Stimulated activated CD4-positive, alpha-beta T cell treated with anti-CD3 and anti-CD28 coated beads, Interleukin-4, amount 100 ng/mL, for 24 hours (primary cell): ENCODE measurements at places on chromosomes 13 and 19.

DNA sequence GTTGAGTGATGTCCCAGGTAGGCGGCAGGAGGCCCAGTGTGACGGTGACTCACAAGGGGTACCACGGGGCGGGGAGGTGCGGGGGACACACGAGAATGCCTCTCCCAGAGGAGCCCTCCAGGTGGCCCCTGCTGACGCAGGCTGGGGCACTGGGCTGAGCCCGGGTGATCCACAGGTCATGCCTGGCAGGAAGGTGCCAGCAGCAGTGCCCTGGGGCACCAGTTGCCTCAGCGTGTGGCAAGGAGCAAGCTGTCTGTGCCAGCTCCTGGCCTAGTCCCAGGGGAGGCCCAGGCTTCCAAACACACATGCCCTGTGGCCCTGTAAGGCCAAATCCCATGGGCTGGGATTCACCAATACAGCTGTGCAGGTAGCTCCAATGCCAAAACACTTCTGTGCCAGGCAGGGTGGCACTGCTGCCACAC, 28.0 kb downstream of the AKT2 start:
- DNase-seq, result no peak

- DNase-seq, result no peak
Observed at GRCh38 chr13:83709426-83710132, 172.7 kb downstream of the SLITRK1 start.

- no peak for DNase-seq
Observed at GRCh38 chr13:105979131-105980011, 556.1 kb downstream of the EFNB2 start.

GRCh38 chr19:1826557-1827521, 14.8 kb upstream of the ATP8B3 start:
- DNase-seq, result no peak

- peak; percentile 26 for DNase-seq
Observed at GRCh38 chr19:28633319-28634018, 579.5 kb downstream of the UQCRFS1 start.
